Tibial nerve (tissue), 4 donors: ENCODE measurements at places on chromosomes 1 and 21.

DNA sequence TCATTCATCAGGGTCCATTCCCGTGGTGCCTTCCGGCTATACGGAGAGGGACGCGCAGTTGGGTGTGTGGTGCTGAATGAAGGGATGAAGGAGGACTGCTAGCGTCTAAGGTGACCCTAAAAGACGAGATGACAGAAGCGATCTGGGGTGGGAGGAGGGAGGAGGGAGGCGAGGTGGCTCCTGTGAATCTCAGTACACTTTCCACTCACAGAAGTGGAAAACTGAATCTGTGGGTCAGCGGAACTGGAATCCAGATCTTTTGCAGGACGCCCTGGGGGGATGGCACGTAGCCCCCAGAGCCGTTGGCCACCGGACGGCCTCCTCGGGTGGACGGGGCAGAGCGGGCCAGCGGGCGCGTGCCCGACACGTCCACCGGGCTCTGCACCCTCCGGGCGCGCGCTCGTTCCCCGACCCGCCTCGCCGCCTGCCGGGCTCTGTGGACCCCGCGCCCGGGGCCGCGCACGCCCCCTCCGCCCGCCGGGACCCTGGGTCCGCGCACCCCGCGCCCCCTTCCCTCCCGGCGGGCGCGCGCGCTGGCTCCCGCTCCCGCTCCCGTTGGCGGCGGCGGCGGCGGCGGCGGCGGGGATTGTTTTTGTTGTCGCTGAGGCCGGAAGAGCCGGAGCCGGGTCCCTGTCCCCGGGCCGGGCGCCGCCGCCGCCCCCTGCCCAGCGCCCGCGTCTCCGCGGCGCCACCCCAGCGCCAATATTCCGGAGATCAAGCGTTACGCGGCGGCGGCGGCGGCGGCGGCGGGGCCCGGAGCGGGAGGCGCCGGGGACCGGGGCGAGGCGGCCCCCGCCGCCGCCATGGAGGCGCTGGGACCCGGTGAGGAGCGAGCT is at the start of gene AGO4:
Gene AGO4, plus strand, starts transcription at position 403 of the 836 bp plus-strand sequence. Its CDS starts 401 bp downstream, at position 804.
- peak; percentile 19 for DNase-seq
- no peaks in the 10 kb centered on the region for H3K36me3 ChIP-seq
- H3K27me3 ChIP-seq: no peaks in the 10 kb centered on the region
- peak within 1 kb of the TSS; percentile 61 for H3K4me3 ChIP-seq
- peak within 1 kb of the TSS; percentile 90 for H3K27ac ChIP-seq

- no peaks in the 10 kb centered on the region for H3K27me3 ChIP-seq
- H3K27ac ChIP-seq: peak overlapping the region; percentile 87
- peak overlapping the region; percentile 100 for H3K4me3 ChIP-seq
Measured at GRCh38 chr1:202143011-202143767, 1.3 kb downstream of the ARL8A start.

- no peaks in the 10 kb centered on the region for H3K36me3 ChIP-seq
- no peaks in the 10 kb centered on the region for H3K4me1 ChIP-seq
- H3K27ac ChIP-seq: peak overlapping the region; percentile 74
Measured at GRCh38 chr1:26723013-26723991, 27.5 kb downstream of the ARID1A start.

DNA sequence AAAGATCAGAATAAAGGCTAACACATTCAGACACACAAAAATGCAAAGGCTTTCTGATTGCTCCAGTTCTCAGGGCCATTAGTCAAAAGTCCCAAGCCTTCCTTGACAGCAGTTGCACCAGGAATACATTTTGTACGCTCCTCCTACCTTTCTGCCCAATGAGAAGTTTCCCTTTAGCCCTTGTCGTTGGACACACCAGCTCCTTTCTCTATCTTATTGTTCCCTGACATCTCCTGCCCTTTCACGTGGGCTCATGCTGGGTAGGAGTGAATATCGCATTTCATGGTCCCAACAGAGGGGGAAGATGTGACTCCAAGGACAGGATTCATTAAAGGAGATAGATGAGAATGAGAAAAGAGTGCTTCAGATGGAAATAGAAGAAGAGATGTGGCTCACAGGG is 33.5 kb upstream of the IFI16 start:
- no peak overlapping the region for H3K4me3 ChIP-seq
- no peaks in the 10 kb centered on the region for H3K27me3 ChIP-seq
- no peaks in the 10 kb centered on the region for H3K36me3 ChIP-seq
- no peaks in the 10 kb centered on the region for H3K4me1 ChIP-seq
- DNase-seq: no peak

DNA sequence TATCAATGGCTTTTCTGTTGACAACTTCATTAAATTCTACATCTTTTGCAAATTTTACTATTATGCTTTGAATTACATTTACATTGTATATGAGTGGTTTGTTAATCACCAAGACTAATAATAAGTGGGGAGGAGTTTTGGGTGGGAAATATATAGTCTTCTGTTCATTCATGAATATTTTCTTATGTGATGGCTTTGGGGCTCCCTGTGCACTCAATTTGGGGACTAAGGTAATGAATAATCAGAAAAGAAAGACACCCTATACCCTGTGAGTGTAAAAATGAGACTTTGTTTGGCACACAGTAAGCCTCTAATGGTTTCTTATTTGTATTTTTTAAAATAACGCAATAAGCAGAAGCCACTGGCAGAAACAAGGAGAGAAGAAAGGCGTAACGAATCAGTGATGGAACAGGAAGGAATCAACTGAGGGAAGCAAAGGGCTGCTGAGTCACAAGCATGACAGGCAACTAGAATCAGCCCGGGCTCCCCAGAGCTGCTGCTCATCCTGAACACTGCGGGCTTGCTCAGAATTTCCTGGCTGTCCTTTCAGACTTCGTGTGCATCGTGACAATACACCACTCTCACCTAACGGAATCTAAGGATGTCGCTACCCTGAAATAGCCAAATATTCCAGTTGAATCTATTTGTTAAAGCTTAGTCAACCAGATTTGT is 20.8 kb upstream of the RGS2 start:
- no peaks in the 10 kb centered on the region for H3K27me3 ChIP-seq
- no peaks in the 10 kb centered on the region for H3K4me1 ChIP-seq
- no peaks in the 10 kb centered on the region for H3K36me3 ChIP-seq
- no peak for DNase-seq

DNA sequence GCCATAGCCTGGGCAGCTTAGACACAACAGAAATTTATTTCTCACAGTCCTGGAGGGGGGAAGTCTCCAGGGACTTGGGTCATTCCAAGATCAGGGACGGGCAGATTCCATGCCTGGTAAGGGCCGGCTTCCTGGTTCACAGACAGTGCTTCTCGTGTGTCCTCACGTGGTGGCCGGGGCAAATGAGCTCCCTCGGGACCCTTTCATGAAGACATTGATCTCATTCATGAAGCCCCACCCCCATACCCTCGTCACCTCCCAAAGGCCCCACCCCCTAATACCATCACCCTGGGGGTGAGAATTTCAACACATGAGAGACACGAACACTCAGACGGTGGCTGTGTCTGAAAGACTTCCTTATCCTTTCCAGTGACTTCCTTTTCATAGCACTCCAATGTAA is 51.5 kb downstream of the ACOT7 start:
- no peak overlapping the region for H3K4me3 ChIP-seq
- DNase-seq: no peak
- no peaks in the 10 kb centered on the region for H3K36me3 ChIP-seq
- no peaks in the 10 kb centered on the region for H3K27me3 ChIP-seq
- H3K4me1 ChIP-seq: no peaks in the 10 kb centered on the region
- H3K27ac ChIP-seq: no peak overlapping the region

DNA sequence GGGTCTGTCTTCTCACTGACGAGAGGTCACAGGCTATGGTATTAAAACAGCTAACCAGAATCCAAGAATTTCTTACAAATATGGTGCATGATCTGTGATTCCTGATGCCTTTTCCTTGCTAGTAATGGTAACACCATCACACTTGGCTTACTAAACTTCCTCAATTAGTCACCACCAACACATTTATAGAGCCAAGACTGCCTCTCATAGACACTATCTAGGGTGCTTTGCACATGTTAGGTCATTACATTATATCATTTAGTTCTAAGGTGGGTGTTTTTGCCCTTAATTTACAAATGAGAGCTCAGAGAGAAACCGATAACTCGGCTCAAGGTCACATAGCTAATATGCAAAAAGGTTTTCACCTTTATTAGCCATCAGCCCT is 8.7 kb downstream of the KIF21B start:
- no peaks in the 10 kb centered on the region for H3K27me3 ChIP-seq
- H3K4me3 ChIP-seq: no peak overlapping the region
- DNase-seq: no peak

DNA sequence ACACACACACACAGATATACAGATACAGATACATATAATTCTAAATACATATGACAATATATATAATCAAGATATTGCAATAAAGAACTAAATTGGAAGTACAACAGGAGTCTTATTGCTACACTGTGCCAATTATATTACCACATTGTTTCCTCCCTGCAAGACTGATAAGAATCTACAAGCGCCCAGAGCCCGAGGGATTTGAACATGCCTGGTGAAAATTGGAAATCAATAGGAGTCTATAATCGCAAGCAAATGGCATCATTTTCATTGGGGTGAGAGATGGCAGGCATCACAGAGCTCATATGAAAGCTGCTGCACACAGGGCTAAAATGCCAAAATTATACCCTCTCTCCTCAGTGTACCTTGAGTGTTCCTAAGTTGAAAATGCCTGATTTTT is 152.9 kb upstream of the PTBP2 start:
- no peaks in the 10 kb centered on the region for H3K4me1 ChIP-seq
- H3K27me3 ChIP-seq: no peaks in the 10 kb centered on the region
- H3K36me3 ChIP-seq: no peaks in the 10 kb centered on the region
- DNase-seq: no peak
- no peak overlapping the region for H3K27ac ChIP-seq
- no peak overlapping the region for H3K4me3 ChIP-seq

DNA sequence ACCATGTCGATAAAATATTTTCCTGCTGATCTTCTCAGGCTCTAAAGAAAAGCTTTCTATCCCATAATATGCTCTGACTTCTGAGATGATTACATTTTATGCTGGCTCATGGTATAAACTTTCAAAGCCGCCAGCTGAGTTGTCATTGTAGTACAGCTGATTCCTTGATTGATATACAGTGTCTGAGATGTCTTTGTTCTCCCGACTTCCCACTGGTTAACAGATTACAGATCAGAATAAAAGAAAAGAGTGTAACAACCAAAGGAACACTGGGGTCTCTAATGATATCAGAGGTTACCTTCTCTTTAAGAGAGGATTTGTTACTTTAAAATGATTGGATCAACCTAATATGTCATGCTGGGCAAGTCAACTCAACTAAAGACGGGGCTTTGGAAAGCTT is 485.4 kb upstream of the LRRC7 start:
- H3K36me3 ChIP-seq: no peaks in the 10 kb centered on the region
- no peaks in the 10 kb centered on the region for H3K27me3 ChIP-seq
- no peak overlapping the region for H3K4me3 ChIP-seq
- no peaks in the 10 kb centered on the region for H3K4me1 ChIP-seq

DNA sequence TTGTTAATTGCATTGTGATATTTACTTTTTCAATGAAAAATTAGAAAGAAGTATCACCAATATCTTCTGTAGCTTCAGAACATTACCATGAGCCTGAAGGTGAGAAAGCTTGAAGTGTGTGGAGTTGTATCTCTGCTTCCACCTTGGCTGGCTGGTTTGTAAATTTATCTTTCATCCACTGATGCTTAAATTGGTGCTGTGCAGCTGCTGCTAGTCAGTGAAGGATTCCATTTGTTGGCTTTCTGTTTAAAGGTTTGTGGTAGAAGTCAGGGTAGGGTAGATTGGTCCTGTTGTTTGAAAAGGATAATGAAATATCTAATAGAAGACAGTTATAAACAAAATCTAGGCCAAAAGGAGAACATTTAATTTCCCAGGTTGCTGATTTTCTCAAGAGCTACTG is 105.7 kb downstream of the C1orf21 start:
- H3K27ac ChIP-seq: peak overlapping the region; percentile 68
- no peaks in the 10 kb centered on the region for H3K4me1 ChIP-seq
- H3K36me3 ChIP-seq: no peaks in the 10 kb centered on the region
- H3K4me3 ChIP-seq: no peak overlapping the region

- H3K4me3 ChIP-seq: peak overlapping the region; percentile 77
- H3K27me3 ChIP-seq: no peaks in the 10 kb centered on the region
- peak overlapping the region; percentile 17 for H3K27ac ChIP-seq
- H3K4me1 ChIP-seq: no peaks in the 10 kb centered on the region
- H3K36me3 ChIP-seq: no peaks in the 10 kb centered on the region
Measured at GRCh38 chr1:65255035-65255655, 54.2 kb upstream of the DNAJC6 start.

- peaks cover 35% of the 10 kb centered on the region for H3K27me3 ChIP-seq
- no peak overlapping the region for H3K27ac ChIP-seq
- H3K36me3 ChIP-seq: no peaks in the 10 kb centered on the region
- no peak for DNase-seq
Measured at GRCh38 chr1:3677484-3677883, 25.2 kb downstream of the TP73 start.

GRCh38 chr1:198228925-198229324 is 72.1 kb downstream of the NEK7 start:
- no peak overlapping the region for H3K27ac ChIP-seq
- H3K27me3 ChIP-seq: no peaks in the 10 kb centered on the region
- H3K36me3 ChIP-seq: no peaks in the 10 kb centered on the region
- H3K4me3 ChIP-seq: no peak overlapping the region

GRCh38 chr1:239247285-239247684 is 139.1 kb upstream of the CHRM3 start:
- no peaks in the 10 kb centered on the region for H3K36me3 ChIP-seq
- H3K4me3 ChIP-seq: no peak overlapping the region
- no peak overlapping the region for H3K27ac ChIP-seq
- H3K27me3 ChIP-seq: no peaks in the 10 kb centered on the region
- no peak for DNase-seq
- H3K4me1 ChIP-seq: no peaks in the 10 kb centered on the region
